ENCODE measurements at places on chromosomes 5 and 9.
A peak's percentile ranks its signal among the peaks of the same experiment; 100 is the strongest.

GRCh38 chr9:127358770-127359169 is 38.2 kb upstream of the SLC2A8 start:
- DNase-seq: no peak

DNA sequence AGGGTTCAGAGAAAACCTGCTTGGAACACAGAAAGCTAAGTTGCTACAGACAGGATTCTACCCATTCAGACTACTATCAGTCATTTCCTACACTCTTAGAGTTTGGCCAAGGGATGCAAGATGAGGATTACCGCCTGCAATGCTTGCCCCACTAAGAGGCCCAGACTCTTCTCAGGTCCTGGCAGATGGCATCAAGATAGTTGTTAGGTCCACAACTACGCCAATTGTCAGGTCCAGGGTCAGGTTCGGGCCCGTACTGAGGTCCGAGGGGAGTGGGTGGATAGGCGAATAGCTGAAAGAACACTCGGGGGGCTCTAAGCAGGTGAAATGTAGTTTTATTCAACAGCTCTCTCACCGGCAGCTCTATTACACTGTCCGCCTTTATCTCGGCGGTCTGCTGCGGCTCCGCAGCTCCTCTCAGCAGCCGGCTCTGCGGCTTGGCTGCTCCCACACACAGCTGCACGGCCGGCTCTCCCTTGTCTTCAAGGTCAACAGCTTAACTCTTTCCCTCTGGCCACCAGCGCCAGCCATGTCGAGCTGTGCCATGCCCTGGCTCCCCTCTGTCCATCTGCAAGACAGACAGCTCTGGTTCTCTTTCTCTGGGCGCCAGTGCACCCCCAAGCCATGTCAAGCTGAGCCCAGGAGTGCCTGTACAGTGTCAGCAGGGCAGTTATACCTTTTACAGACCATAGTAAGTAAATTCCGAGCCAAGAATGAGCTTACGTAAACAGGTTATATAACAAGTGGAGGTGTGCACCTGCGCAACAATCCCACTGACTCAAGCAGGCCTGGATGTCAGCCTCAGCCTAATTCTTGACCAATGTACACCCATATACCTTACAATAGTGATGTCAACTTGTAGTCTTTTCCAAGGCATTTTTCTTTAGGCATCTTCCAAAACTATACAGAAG is 24.0 kb downstream of the ENC1 start:
- no peak for DNase-seq

DNA sequence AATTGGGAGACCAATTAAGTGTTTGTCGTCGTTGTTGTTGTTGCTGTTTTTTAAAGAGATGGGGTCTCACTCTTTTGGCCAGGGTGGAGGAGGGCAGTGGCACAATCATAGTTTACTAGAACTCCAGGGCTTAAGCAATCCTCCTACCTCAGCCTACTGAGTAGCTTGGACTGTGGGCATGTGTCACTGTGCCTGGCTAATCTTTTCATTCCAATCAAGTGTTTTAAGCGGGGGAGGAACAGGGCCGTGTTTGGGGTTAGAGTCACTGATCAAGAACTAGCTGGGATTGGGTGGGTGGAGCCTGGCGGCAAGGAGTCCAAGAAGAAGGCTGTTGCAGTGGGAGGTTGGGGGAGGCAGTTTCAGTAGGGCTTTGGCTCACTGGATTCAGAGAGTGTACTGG is 13.8 kb downstream of the SNX30 start:
- DNase-seq: no peak

GRCh38 chr5:57176350-57176857 is 2.5 kb downstream of the GPBP1 start:
- no peak for DNase-seq

- DNase-seq: peak; percentile 89
Measured at GRCh38 chr5:139638090-139638735, 9.9 kb upstream of the CXXC5 start.

- peak; percentile 18 for DNase-seq
Measured at GRCh38 chr9:109640580-109641371, 139.2 kb upstream of the PALM2AKAP2 start.

DNA sequence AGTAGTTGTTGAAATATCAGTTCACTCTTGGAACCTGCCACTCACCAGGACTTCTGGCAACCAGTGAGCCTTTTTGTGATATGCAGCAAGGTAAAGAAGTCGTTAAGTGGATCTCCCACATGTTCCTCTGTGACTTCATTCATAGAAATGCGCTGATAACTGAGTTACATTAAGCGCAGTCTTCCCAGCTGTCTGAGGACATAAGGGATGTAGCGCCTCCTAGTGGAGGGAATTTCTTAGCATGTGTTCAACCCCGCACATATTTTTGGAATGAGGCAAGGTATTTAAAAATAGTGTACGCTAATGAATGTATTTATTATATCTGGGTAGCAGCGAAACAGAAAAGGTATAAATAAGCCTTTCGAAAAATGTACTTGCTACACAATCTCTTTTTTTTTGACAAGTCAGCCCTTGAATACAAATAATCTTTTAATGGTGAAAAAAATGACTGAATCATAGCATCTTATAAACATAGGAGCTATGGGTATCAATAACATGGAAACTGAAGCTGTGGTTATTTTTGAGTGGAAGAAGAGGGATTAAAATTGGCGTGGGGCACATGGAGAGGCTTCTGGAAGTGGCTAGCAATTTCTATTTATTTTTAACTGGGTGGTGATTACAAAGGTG is 38.0 kb downstream of the PALM2AKAP2 start:
- peak; percentile 59 for DNase-seq

Measured in left colon (tissue), 2 donors.